T-helper 2 cell (primary cell): ENCODE measurements at places on chromosomes 4 and X.

DNA sequence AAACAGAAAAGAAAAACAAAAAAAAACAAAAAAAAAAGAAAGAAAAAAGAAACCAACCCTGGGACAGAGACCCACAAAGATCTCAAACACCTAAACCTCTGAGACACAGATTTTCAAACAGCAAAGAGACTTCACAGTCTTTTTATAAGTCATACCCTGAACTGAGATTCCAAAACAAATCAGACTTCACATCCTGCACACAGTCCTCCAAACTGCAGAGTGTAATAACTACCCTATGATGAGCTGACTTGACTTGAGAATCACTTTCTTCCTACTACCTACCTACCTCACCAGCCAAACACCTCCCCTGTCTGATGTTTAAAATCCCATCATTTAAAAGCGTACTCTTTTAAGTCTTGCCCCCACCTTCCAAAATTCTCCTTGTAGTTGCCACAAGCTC is 25.2 kb upstream of the GLOD5 start:
- no peak for DNase-seq

DNA sequence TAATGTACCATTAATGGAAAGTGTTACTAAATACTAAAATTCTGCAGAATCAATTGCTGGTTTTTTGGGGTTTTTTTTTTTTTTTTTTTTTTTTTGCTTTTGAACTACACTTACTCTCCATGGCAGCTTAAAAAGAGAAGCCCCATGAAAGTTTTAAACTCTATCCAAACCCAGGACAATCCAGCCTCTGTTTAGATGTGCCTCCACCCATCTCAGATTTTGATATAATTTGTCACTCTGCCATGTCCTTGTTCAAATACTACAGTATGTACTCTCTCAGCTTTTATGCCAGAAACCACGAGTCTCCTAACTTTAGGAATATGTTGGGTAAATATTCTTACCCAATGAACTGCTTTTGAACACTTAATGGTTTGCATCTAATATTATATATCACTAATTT is 84.2 kb downstream of the COL25A1 start:
- DNase-seq: no peak

DNA sequence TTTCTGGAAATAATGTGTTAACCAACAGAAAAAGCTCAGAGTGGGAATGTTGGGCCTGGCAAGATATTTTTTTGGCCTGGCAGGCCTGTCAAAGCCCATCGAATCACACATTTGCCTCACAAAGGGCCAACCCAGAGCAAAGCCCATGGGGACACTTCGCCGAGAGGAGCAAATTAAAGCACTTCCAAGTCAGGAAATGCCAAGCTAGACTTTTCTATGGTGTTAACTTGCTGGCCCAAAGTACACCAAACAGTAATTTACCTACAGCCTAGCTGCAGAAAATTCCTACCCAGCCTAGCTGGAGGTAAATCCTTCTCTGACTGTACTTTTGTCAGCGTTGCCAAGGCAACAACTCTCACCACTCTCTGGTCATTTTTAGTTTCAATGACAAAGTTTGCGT is 288.6 kb upstream of the LDB2 start:
- DNase-seq: no peak

- DNase-seq: no peak
Measured at GRCh38 chrX:73842541-73843234, 279.7 kb downstream of the CHIC1 start.

DNA sequence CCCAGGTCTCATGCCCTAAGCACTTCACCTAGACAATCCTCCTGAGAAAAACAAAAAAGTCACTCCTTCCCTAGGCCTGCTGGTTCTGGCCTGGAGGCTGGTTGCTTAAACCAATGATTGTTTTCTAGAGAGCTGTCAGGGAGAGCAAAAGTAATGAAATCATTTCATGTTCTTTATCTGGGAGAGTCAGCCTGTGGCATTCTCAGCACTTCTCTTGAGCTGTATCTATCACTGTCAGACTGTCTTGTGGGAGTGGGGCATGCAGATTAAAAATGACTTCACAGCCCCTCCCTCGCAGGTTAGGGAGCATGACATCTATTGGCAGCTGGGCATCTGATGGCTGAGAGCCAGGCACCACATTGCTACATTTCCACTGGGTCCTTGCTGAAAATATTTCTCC is 20.4 kb upstream of the TMEM154 start:
- DNase-seq: no peak

DNA sequence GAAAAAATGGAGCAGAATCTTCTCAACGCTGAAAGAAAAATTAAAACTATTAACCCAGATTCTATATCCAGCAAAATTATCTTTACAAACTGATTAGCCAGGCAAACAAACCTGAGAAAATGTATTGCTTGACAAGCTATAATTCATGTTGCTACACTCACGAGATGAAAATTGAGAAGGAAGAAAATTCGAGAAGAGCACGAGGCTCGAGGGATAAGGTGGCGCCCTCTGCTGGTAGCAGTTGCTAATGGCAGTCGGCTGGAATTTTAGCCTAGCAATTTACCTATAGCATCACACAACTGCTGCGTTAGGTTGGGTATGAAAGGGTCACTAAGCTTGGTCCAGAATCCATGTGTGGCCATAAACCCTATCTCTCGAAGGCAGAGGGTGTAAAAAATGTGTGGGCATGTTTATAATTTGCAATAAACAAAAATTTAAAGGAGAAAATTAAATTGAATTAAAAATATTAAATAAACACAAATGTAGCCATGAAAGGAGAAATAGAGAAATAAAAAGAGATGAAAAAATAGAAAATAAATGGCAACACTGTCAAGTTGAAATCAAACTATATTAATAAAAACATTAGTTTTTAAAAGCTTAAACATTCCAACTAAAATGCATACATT is 126.6 kb downstream of the PPP4R3C start:
- DNase-seq: no peak

- DNase-seq: no peak
Measured at GRCh38 chr4:8532245-8532781, 47.9 kb upstream of the GPR78 start.

DNA sequence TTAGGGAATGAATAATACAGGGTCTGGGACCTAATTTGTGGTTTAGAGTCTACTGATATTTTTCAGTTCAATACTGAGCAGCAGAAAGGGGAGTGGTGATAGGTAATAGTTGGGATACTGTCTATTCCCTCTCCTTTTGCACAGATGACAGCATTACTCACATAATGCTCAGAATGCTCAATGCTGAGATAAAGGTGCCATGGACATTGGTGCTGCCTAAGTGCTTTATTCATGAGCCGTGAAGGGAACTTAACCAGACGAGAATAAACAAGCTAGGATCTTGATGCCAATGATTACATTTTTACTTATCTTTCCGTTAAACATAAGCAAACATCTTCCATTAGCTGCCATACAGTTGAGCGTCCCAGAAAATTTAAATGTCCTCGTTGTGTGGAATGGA is 75.6 kb downstream of the STK32B start:
- DNase-seq: no peak
